ENCODE measurements at places on chromosomes 1 and 21.

DNA sequence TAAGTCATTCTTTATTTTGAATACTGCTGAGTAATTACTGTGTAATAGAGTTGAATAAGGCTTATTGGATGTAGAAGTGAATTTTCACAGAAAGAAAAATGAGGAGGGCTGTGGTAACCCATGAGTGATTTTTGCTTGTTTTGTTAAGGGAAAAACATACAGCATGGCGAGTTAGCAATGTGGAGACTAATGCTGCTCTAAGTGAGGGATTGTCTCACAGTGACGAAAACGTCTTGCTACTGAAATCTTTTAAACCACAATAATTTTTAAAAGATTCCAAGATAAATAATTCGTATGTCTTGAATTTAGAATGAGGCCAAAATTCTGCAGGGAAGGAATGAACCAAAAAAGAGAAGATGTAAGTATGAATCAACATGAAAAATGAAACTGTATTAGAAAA is 16.2 kb upstream of the PLA2G4A start:
- no peak for DNase-seq

GRCh38 chr1:3368711-3369445 is 85.6 kb upstream of the ARHGEF16 start:
- DNase-seq: no peak

GRCh38 chr1:6599141-6599975 is 3.3 kb downstream of the KLHL21 start:
- peak; percentile 89 for DNase-seq

DNA sequence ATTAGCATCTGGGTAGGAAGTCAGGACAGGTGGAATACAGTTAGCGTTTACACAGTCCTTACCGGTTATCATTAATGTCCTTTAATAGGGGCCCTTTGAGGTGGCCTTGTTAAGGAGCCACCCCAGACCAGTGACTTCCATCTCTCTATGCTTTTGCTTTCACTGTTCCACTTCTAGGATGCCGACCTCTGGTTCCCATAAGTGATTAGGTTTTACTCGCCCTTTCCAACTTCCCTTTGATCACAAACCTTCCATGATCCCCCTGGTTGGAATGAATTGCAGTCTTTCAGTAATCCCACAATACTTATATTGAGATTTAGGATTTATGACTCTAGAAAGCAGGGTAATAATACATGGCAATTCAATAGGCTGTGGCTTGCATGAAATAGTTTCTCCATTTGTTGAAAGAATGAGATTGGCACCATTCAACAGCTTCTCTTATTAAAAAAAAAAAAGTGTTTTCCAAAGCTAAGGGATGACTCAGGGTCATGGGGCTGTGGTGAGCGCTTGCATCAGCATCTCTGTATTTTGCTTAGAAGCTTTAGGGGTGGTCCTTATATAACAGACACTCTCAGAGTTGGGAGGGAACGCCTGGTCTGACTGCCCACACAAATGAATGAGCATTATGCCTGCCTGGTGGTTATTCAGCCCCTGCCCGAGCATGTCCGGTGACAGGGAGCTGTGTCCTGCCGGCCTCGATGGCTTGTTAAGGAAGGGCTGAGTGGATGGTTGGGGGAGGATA is 110.5 kb downstream of the CNIH3 start:
- peak; percentile 69 for DNase-seq

- peak; percentile 42 for DNase-seq
These were observed 105.7 kb downstream of the PRDM16 start for GRCh38 chr1:3174487-3175247.

GRCh38 chr1:5164158-5164557 is 509.7 kb downstream of the AJAP1 start:
- DNase-seq: peak; percentile 20

- DNase-seq: no peak
These were observed 299.6 kb upstream of the NCAM2 start for GRCh38 chr21:20698585-20698984.

Data from kidney tubule cell (primary cell).